ENCODE measurements at places on chromosomes 2 and 18.

DNA sequence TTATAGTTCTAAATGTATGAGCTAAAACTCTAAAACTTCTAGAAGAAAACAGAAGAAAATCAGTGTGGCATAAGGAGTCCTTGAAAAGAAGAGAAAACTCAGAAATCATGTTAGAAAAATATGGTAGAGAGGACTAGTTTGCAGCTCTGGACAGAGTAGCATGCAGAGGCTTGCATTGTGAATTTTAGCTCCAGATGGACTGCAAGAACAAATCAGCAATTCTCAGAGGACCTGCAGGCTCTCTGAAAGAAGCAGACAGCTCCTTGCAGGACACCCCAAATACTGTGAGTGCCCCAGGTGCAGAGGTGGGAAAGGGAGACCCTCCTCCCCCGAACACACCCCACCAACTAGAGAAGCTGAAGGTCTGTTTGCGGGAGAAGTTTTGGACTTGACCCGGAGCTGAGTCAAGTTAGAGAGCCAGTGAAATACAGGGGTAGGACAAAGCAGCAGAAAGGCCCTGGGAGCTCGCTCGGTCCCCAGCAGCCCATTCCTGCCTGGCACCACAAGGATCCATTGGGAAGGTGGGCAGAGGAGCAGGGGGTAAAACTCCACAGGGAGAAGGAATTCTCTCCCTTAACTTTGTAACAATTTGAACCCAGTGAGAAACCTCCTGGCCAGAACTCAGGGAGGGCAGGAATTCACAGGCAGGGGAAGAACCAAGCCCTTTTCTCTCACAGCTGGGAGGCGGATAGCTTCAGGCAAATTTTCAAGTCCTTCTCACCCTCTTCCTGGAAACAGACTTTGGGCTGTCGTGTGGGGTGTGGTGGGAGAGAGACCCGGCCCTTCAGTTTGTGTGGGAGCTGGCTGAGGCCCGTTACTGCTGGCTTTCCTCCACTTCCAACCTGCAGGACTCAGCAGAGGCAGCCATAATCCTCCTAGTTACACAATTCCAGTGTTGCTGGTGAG, 216.2 kb upstream of the SLC35G4 start:
- no peak for DNase-seq

DNA sequence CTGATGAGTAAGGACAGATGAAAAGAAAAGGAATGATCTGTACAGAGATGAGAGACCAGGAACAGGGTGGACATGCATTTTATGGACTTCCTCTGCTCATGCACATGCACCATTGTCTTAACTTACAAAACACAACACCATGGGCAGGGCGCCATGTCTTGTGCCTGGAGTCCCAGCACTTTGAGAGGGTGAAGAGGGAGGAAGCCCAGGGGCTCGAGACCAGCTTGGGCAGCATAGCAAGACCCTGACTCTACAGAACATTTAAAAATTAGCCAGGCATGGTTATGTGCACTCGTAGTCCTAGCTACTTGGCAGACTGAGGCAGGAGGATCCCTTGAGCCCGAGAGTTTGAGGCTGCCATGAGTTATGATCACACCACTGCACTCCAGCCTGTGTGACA, 86.9 kb downstream of the ZFP36L2 start:
- DNase-seq = no peak

DNA sequence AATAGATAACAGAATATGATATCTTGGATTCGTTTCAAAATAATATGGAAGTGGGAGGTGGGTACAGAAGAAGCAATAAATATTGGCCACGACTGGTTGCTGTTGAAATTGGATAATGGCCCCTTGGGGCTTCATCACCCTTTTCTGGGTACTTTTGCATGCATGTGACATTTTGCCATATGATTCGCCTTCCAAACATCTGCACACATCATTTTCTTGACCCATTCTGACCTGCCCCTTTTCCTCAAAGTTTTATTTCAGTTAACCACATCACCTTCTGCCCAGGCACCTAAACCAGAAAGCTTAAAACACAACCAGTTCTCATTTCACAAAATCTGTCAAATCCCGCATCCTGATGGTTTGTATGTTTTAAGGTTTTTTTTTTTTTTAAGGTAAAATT, 116.7 kb upstream of the AGAP1 start:
- no peak for DNase-seq

DNA sequence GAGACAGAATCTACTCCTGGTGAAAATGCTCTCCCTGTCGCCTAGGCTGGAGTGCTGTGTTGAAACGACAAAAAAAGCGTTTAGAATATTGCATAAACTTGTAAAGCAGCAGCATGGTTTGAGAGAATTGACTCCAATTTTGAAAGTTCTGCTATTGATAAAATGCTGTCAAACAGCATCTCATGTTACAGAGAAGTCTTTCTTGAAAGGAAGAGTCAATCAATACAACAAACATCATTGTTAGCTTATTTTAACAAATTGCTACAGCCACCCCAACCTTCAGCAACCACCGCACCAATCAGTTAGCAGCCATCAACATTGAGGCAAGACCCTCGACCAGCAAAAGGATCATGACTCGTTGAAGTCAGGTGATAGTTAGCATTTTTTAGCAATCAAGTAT, 6.9 kb downstream of the C2orf76 start:
- DNase-seq = no peak

GRCh38 chr2:165864296-165864695, 70.2 kb upstream of the GALNT3 start:
- DNase-seq = no peak

- peak; percentile 35 for DNase-seq
Measured at GRCh38 chr2:96801786-96802595, 14.1 kb upstream of the CNNM3 start.

DNA sequence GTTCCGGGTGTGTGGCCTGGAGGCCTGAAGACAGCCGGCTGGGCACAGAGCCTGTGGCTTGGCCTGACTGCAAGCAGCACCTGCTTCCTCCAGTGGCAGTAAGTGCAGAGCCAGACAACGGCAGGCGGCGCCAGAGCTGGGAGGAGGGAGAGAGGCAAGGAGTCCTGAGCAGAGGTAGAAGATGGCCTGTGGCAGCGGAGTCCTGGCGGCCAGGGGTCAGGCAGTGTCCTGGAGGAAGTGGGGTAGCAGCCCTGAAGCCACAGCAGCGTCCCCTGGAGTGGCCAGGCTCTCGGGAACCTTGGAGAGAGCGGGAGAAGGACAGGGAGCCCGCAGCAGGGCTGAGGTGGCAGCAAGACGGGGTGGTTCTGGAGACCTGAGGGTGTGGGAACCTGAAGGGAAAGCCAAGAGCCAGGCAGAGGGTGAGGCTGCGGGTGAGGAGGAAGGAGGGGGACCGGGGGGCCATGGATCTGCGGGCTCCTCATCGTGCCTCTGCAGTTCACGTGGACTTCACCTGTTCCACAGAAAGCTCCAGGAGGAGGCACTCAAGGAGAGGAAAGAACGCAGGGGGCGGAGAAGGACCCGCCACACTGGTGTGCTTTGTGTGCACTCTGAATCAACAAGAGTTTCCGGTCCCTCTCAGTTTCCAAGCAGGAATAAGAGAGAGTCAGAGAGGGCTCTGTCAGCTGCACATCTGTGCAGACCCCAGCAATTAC, 85.9 kb downstream of the USP40 start:
- no peak for DNase-seq

- DNase-seq = no peak
Measured at GRCh38 chr2:194363295-194363694, 1293.7 kb upstream of the SLC39A10 start.

DNA sequence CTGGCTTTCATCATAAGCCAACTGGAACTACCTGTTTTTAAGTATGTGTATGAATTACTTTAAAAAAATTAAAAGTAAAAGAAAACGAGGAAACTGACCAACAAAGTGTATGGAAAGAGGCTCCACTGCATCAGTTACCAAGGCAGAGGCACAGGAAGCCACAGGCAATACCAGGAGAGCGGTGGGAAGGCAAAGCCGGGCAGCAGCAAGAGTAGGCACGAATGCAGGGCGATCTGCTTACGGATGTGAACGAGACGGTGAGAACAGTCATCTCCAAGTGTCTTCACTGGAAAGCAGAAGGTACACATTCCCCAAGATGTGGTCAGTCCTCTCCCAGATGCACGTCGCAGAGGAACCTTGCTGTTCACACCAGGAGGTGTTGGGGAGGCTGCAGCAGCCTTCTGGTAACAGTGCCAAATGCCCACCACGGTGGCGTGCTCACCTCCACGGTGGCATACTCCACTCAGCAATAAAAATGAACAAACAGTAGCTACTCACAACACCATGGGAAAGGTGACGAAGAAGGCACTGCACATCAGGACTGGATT, 43.1 kb downstream of the HS6ST1 start:
- peak; percentile 11 for DNase-seq

DNA sequence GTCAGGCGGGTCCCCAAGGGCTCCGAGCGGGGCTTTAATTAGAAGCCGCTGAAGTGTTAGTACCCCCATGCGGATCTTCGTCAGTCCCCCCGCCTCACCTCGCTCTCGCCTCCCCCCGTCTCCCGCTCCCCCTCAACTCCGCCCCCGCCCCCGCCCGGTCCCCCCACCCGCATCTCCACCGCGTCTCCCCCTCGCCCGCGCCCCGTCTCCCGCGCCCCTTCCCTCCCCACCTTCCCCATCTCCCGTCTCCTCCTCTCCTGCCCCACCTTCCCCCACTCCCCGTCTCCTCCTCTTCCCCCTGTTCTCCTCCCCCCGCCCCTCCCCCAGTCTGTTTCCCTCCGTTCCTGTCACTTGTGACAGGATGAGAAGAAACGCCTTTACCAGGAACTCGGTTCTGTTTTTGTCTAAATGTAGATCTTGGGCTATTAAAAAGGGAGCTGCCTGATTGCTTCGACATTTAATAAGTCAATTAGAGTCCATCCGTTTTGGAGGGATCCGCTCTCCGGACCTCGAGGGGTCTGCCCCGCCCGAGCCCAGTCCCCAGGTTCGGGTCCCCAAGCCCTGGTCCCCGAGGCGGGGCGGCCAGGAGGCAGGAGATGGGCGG, 969 bp upstream of the ALKAL2 start:
- no peak for DNase-seq

DNA sequence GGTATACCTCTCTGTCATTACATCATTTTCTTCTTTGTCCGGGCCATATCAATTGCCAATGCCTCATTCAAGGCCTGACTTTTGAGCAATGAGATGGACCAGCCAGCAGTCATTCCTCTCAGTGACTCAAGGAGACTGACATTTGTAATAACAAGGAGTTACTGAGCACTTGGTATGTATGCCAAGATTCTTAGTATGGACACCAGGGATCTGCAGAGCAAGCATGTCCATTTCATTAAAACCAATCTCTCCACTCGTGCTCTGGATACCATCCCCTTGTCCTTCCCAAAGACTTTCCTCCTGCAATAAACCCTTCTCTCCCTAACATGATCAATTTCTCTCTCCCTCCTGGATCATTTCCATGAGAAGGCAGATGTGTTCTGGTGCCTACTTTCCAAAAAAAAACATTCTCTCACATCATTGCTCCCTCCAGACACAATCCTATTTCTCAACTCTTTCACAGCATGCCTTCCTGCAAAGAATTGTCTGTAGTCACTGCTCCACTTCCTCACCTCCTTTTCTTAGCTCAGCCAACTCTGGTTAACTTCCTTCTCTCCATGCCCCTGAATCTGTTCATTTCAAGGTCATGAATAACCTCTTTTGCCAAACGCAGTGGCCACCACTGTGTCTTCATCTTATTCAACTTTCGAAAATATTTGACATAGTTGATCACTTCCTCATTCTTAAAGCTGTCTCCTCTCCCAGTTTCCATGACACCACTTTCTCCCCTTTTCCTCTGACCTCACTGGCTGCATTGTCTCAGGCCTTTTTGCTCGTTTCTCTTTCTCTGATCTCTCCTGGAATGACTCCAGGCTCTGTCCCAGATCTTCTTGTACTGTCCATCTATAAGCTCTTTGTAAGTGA, 102.8 kb upstream of the CYP1B1 start:
- no peak for DNase-seq

DNA sequence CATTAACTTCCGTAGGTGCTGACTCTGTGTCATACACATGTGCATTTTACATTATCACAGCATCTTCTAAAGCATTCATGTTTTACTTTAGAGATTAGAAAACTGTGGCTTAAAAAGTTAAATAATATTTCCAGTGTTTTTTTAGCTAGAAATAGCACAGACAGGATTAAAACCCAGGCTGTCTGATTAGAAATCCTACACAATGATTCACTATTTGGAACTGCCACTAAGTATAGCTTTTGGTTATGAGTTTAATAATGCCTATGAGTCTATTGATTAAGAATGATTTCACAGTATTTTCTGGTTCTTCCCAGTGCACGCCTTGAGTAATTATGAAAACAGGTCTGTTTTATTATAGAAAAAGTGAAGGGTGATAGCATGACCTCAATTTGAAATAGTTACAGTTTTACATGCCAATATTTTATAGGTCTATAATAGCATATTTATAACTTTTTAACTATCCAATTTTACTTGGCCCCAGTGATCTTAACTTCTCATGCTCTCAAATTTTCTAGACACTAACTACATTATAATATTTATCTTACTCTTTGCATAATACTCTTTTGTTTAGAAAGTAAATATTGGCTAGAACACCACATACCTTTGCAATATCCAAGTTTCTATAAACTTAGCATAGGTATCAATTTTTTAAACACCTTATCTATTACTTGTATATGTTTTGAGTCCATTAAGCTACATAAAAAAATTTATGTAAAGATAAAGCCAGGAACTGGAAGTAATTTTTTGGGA, 313.2 kb downstream of the RND3 start:
- DNase-seq = no peak
